Esophagus muscularis mucosa (tissue), 4 donors: ENCODE measurements at places on chromosomes 3 and 15.

- H3K27ac ChIP-seq, result no peak overlapping the region
- H3K4me3 ChIP-seq, result no peak overlapping the region
- no peaks in the 10 kb centered on the region for H3K4me1 ChIP-seq
- H3K36me3 ChIP-seq, result no peaks in the 10 kb centered on the region
Observed at GRCh38 chr3:5339967-5340535, 152.5 kb downstream of the EDEM1 start.

- DNase-seq, result no peak
- no peak overlapping the region for H3K27ac ChIP-seq
- H3K4me1 ChIP-seq, result peaks cover 13% of the 10 kb centered on the region
- no peaks in the 10 kb centered on the region for H3K36me3 ChIP-seq
- H3K27me3 ChIP-seq, result no peaks in the 10 kb centered on the region
Observed at GRCh38 chr3:36937492-36937891, 7.4 kb downstream of the TRANK1 start.

DNA sequence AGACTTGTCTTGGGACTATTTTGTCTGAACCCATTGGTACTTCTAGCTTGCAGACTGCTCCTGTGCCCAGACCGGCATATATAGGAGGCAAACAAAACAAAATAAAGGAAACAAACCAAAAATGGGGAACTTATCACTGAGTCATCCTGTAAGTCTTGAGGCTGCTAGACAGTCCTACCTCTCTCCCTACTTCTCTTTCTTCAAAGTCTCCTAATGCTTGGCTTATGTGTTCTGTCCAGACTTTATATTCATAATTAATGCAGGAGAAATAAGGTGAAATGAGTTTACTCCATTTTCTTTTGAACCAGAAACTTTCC, 266.2 kb downstream of the ZNF385D start:
- H3K4me1 ChIP-seq, result no peaks in the 10 kb centered on the region
- no peak overlapping the region for H3K4me3 ChIP-seq
- H3K36me3 ChIP-seq, result no peaks in the 10 kb centered on the region
- H3K27ac ChIP-seq, result no peak overlapping the region

GRCh38 chr3:129829640-129830039, 63.9 kb downstream of the TMCC1 start:
- DNase-seq, result no peak
- no peak overlapping the region for H3K4me3 ChIP-seq
- peaks cover 5% of the 10 kb centered on the region for H3K36me3 ChIP-seq
- no peaks in the 10 kb centered on the region for H3K27me3 ChIP-seq

- H3K27ac ChIP-seq, result no peak overlapping the region
- no peaks in the 10 kb centered on the region for H3K27me3 ChIP-seq
- DNase-seq, result no peak
- no peaks in the 10 kb centered on the region for H3K4me1 ChIP-seq
- no peak overlapping the region for H3K4me3 ChIP-seq
Observed at GRCh38 chr15:69727121-69727924, 274.7 kb downstream of the RPLP1 start.

- no peak overlapping the region for H3K27ac ChIP-seq
- H3K27me3 ChIP-seq, result no peaks in the 10 kb centered on the region
- H3K4me1 ChIP-seq, result peaks cover 2% of the 10 kb centered on the region
- no peak overlapping the region for H3K4me3 ChIP-seq
- DNase-seq, result no peak
- H3K36me3 ChIP-seq, result no peaks in the 10 kb centered on the region
Observed at GRCh38 chr15:69064649-69065048, 50.2 kb downstream of the NOX5 start.

GRCh38 chr3:188168648-188169047, 14.7 kb downstream of the LPP start:
- H3K4me3 ChIP-seq, result no peak overlapping the region
- no peaks in the 10 kb centered on the region for H3K36me3 ChIP-seq
- no peaks in the 10 kb centered on the region for H3K27me3 ChIP-seq
- DNase-seq, result no peak
- peaks cover 98% of the 10 kb centered on the region for H3K4me1 ChIP-seq
- peak overlapping the region; percentile 99 for H3K27ac ChIP-seq

DNA sequence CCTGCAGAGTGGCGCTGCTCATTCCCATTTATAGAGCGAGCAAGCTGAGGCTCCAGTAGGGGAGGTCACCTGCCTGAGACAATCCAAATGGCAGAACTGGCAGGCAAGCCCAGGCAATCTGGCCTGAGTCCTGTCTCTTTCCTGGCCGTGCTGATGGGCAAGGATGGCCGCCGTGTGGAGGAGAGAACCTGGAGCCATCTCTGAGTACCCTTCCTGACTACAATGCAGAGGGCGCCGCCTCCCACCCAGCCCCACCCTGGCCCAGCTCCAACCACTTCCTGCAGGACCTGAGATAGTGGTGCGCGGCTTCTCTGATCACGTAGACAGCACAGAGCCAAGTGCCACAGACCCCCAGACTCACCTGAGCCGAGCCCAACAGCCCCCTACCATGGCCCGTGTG, 7.0 kb downstream of the TLR9 start:
- peak overlapping the region; percentile 60 for H3K27ac ChIP-seq
- no peaks in the 10 kb centered on the region for H3K27me3 ChIP-seq
- no peak overlapping the region for H3K4me3 ChIP-seq
- DNase-seq, result no peak

GRCh38 chr15:100759106-100759505, 120.5 kb upstream of the ALDH1A3 start:
- no peak overlapping the region for H3K4me3 ChIP-seq
- no peaks in the 10 kb centered on the region for H3K27me3 ChIP-seq
- H3K36me3 ChIP-seq, result no peaks in the 10 kb centered on the region
- DNase-seq, result no peak
- H3K4me1 ChIP-seq, result peaks cover 11% of the 10 kb centered on the region

GRCh38 chr3:183711516-183711915, 13.9 kb downstream of the YEATS2 start:
- peaks cover 8% of the 10 kb centered on the region for H3K36me3 ChIP-seq
- H3K27ac ChIP-seq, result no peak overlapping the region
- H3K4me1 ChIP-seq, result peaks cover 18% of the 10 kb centered on the region
- H3K4me3 ChIP-seq, result no peak overlapping the region

GRCh38 chr3:157046520-157046919, 113.4 kb downstream of the CCNL1 start:
- no peak overlapping the region for H3K27ac ChIP-seq
- H3K4me3 ChIP-seq, result no peak overlapping the region
- H3K27me3 ChIP-seq, result no peaks in the 10 kb centered on the region
- DNase-seq, result no peak

DNA sequence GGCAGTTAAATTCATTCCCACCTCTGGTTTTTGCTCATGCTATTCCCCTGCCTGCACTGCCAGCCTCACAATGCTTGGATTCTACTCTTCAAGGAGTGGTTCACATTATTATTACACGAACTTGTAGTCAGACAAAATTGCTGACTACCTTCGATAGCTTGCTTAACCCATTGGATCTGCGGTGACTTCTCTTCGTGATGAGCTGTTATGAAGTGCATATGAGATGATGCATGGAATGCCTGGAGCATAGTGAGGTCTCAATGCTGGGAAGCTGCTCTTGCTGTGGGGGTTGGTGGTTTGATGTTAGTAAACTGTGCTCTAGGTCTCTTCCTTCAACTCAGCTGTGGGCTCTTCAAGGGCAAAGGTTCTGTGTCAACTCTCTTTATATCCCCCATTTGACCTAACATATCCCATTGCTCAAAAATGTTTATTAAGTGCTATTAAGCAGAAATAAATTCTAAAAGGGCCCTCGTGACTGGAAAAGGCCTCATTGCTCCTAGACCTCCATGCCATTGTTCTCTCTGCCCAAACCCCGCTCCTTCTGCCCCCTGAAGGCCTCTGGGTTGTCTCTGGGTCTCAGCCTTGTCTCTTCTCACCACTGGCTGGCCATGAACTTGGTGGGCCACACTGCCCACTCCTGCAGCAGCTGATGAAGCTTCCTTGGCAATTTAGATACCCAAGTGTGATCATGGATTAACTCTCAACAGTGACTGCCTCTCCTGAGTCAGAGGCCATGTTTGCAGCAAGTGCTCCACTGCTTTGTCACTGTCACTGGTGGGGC, 4.5 kb upstream of the SLCO2A1 start:
- no peaks in the 10 kb centered on the region for H3K36me3 ChIP-seq
- no peaks in the 10 kb centered on the region for H3K27me3 ChIP-seq
- H3K27ac ChIP-seq, result no peak overlapping the region
- peaks cover 21% of the 10 kb centered on the region for H3K4me1 ChIP-seq

DNA sequence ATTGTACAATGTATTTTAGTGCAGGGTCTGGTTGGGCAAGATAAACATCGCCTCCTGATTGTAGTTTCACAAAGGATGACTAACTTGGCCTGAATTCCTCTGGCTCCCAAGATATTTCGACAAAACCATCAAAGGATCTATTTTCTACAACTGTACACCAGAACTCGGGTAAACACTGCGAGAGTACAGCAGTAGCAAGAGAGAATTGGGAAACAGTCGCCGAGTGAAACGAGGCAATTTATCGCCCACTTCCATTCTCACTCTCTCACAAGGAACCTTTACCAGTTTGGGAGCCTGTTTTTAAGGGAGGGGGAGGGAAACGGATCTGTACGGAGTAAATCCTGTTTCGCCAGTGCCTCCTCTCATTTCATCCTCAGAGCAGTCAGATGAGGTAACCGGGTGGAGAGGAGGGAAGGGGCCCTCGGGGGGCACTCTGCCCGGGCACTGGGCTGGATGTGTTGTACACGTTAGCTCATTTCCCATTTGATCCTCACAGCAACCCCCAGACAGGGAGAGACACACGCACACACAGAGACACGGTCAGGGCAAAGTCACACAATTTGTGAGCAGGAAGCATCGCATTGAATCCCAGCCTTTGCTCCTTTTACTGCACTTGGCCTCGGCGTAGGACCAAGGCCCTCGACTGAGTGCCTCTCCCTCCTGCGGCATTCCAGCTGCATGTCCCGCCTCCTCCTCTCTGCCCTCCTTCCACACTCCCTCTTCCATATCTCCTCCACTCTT, 120.1 kb downstream of the LIPC start:
- DNase-seq, result no peak
- H3K36me3 ChIP-seq, result no peaks in the 10 kb centered on the region
- no peaks in the 10 kb centered on the region for H3K27me3 ChIP-seq
- peaks cover 53% of the 10 kb centered on the region for H3K4me1 ChIP-seq

GRCh38 chr3:136050250-136050649, 84.7 kb downstream of the PPP2R3A start:
- H3K27me3 ChIP-seq, result no peaks in the 10 kb centered on the region
- no peak overlapping the region for H3K27ac ChIP-seq
- DNase-seq, result no peak
- H3K4me3 ChIP-seq, result no peak overlapping the region
- H3K4me1 ChIP-seq, result no peaks in the 10 kb centered on the region
- H3K36me3 ChIP-seq, result peaks cover 4% of the 10 kb centered on the region

DNA sequence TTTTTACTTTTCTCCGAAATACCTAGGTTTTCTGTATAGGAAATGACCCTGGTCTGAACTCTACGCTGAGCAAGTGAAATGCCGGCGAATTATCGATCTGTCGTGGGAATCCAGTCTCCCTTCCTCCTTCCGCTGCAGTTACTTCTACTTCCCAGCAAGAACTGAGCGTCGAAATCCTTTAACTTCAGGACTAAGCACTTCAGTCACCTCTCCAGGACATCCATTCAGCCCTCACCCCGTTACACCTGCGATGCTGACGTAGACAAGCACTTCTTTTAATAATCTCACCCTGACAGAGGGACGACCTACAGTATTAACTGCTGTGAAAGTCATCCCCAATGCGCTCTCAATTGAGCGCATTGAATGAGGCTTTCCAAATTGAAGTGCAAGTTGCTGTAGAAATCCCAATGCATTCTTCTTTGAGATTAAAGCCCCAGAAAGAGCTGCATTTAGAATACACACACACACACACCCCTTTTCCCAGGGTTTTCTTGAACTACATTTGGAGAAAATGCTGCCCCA, 1.3 kb downstream of the TOP2B start:
- peaks cover 51% of the 10 kb centered on the region for H3K4me1 ChIP-seq
- peak overlapping the region; percentile 87 for H3K4me3 ChIP-seq
- DNase-seq, result no peak
- H3K27me3 ChIP-seq, result no peaks in the 10 kb centered on the region
- no peaks in the 10 kb centered on the region for H3K36me3 ChIP-seq

GRCh38 chr3:197748597-197749314, 927 bp upstream of the FYTTD1 start:
- peak overlapping the region; percentile 88 for H3K4me3 ChIP-seq
- peaks cover 35% of the 10 kb centered on the region for H3K4me1 ChIP-seq
- DNase-seq, result no peak
- H3K36me3 ChIP-seq, result no peaks in the 10 kb centered on the region
- no peaks in the 10 kb centered on the region for H3K27me3 ChIP-seq

DNA sequence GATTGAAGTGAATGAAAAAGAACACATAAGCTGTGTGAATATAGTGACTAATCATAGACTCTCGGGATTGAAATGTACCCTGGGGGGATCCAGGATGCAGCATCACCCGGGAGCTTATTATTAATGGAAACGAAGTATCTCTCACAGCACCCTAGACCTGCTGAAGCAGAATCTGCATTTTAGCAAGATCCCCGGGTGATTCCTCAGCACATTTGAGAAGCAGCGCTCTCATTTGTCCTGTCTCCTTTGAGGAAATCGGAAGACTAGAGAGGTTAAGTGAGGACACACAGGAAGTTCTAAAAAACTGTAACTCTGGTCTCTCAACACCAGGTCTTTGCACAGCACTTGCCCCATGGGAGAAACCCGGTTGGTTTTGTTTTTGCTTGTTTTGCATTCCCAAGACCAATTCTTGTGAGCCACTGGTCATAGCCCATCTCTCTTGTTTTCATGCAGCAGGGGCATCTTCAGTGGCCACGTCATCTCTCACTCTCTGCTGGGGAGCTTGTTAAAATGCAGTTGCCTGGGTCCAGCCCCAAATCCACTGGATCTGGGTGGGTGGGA, 30.2 kb downstream of the ZNF710 start:
- no peak overlapping the region for H3K27ac ChIP-seq
- H3K4me1 ChIP-seq, result peaks cover 26% of the 10 kb centered on the region
- no peaks in the 10 kb centered on the region for H3K27me3 ChIP-seq
- DNase-seq, result no peak
- no peak overlapping the region for H3K4me3 ChIP-seq

DNA sequence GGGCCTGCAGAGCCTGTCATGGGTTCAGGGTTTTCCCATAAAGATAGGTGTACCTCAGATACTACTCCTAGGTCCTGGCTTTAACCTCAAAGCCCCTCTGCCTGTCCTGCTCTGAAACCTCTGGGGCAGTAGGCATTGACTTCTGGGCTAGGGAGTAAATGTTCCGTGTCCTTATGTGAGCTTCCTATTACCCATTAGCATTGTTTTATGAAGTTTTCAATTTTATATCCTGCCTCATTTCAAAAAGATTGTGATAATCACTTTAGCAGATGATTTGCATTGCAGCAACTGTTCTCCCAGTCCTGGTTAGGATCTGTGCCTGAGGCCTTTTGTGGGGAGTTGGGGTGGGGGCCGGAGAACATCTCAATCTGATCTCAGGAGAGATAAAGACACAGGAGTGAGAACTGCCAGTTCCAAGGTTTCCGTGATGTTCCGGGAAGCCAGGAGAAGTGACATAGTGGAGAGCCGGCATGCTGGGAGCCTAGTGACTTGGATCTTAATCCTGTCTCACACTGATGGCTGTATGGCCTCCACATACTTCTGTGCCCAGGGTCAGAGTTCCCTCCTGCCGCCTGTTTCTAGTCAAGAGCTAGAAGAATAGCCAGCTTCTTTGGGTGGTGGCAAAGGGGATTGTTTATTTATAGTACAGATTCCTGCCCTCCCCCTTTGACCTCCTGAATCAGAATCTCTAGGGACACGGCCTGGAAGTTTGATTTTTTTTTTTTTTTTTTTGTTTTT, 10.6 kb downstream of the TPM1 start:
- peaks cover 97% of the 10 kb centered on the region for H3K4me1 ChIP-seq
- H3K4me3 ChIP-seq, result peak overlapping the region; percentile 12
- peak overlapping the region; percentile 97 for H3K27ac ChIP-seq
- H3K36me3 ChIP-seq, result peaks cover 43% of the 10 kb centered on the region
- no peaks in the 10 kb centered on the region for H3K27me3 ChIP-seq
